Fibroblast of skin of right biceps (primary cell): ENCODE measurements at places on chromosomes 1 and 21.
A peak's percentile ranks its signal among the peaks of the same experiment; 100 is the strongest.

- DNase-seq: no peak
Observed at GRCh38 chr1:37477946-37478345, 3.6 kb downstream of the ZC3H12A start.

GRCh38 chr1:26788515-26788785, 700 bp downstream of the PIGV start:
- DNase-seq: no peak

- peak; percentile 45 for DNase-seq
Observed at GRCh38 chr1:213244664-213245091, 193.6 kb downstream of the RPS6KC1 start.

GRCh38 chr1:21946836-21947587, 9.9 kb upstream of the HSPG2 start:
- no peak for DNase-seq

DNA sequence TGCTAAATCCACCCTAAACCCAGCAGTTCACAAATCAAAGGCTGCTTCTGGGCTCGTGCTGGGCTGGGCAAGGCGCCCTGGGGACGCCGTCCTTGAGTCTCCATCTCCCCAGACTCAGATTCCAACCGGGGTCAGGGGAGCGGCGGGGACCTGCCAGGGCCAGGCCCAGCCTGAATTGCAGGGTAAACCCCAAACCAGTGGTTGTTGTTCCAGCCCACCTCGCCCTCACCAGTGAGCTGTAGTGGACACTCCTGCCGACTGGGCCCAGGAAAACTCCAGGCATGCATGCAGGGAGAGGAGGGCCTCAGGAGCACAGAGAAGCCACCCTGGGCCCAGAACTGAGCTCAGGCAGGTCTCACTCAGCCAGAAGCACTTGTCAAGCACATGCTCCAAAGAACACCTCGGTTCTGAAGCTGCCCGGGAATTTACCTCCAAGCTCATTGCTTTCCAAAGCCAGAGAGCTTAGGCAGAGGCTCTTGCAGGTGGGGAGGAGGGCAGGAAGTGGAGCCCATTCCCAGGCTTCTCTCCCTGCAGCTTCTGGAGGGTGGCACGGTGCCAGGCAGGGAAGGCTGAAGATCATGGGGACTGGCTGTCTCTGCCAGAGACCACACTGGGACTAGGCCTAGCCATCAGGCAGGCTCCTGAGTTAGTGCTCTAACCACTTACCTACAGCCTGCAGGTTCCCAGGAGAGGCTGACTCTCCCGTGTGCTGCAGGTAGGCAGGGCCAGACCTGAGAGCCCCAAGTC, 437.0 kb downstream of the MATN1 start:
- DNase-seq: peak; percentile 2
